ENCODE measurements at places on chromosomes 5 and 9.

- DNase-seq: no peak
These were observed 155.5 kb downstream of the ESM1 start for GRCh38 chr5:54829676-54830535.

DNA sequence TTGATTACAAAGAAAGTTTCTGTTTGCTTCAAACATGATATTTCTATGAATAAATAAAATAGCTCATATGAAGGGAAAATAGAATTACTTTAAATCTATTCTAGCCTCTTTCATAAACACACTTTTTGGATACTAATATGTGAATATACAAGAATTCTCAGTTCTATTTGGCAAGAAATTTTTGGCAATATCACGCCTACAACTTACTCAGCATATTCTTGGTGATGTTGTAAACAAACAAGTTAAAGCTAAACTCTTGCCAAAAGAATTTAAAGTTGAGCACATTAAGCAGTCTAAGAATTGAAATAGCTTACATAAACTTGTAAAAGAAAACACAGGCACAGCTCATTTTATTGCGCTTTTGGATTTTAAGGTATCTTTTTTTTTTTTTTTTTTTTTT lies 209.8 kb downstream of the CDH12 start:
- DNase-seq: no peak

DNA sequence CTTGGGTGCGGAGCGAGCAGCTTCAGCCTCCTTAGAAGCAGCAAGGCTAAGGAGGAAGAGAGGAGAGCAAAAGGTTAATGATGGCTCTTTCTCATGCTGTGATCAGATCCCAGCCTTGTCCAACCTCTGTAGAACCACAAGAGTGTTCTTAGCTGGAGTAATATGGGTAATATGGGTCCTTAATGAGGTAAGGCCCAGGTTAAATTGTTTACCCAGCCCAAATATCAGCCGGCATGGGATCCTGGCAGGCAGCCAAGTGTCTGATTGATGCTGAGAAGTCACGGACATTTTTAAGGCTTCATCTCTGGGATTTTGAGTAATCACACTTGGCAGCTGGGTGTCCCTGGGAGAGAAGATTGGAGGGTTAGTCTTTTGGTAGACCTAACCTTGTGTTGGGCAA lies 32.3 kb downstream of the GLRA1 start:
- no peak for DNase-seq

DNA sequence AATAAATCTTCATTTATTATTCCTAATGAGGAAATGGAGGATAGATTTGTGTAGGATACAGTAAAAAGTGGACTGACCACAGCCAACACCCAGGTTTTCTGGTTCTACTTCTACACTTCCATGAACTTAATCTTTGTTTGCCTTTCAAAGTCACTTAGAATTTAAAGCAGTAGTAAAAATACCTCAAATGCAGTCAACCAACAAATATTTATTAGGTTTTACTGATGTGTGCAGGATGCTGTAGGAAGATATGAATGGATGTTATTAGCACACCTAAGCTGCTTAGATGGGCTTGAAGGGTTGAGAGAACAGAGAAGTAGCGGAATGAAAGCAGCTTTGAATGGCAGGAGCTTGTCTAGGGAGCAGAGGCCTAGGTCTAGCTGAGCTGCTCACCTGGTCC lies 201.1 kb downstream of the PALM2AKAP2 start:
- no peak for DNase-seq

DNA sequence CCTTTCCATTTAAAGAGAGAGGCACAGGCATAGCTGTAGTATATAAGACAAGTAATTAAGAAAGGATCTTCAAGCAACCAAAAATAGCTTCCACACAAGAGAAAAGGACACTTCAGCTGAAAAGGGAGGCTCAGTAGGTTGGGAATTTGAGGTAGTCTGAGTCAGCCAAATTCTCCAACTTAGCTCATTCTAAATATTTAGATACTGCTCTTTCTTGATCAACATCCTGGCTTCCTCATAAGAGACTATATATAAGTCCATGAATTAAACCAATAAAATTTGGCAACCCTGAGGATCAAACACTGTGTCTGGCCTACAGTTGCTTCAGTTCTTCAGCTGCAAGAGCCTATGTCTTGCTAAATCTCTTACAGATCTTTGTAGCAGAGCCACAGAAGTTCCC lies 17.8 kb downstream of the HINT1 start:
- no peak for DNase-seq

DNA sequence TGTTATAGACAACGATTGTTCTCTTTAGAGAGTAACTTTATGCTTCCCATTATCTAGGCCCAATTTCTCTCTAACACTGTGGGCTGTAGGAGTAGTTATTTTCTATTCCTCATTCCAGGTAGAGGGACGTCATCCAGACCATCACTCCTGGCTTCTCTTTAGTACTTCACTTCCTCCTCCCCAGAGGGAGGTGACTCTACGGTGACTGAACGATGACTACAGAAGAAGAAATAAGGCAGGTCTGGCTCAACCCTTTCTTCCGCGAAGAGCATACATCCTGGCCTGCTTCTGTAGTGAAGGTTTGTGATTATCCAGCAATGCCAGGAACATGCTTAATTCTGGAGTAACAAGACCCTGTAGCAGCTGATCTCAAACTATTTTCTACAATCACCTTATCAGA lies 50.8 kb downstream of the HMGCR start:
- DNase-seq: no peak

DNA sequence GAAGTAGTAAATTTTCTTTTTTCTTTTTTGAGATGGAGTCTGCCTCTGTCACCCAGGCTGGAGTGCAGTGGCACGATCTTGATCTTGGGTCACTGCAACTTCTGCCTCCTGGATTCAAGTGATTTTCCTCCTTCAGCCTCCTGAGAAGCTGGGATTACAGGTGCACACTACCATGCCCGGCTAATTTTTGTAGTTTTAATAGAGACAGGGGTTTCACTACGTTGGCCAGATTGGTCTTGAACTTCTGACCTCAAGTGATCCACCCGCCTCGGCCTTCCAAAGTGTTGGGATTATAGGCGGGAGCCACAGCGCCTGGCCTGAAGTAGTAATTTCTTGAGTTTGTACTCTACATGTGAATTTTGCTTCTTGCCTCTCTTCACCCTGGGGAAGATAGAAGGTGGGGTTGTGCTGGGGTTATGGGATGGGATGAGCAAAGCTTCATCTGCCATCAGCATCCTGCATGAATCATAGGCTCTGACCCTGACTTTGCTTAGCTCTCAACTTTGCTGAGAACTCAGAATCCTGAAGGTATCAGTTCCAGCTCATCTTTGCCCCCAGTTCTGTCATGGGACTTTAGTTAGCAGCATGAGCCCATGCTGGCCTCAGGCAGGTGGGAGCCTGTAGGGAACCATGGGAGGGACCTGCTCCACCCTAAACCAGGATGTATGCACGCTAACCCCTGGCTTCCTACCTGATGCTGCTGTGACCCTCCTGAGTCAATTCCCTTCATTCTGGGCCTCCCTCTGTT lies 9.3 kb upstream of the CCL21 start:
- DNase-seq: no peak

GRCh38 chr5:112657804-112658203 lies 79.9 kb upstream of the APC start:
- no peak for DNase-seq

DNA sequence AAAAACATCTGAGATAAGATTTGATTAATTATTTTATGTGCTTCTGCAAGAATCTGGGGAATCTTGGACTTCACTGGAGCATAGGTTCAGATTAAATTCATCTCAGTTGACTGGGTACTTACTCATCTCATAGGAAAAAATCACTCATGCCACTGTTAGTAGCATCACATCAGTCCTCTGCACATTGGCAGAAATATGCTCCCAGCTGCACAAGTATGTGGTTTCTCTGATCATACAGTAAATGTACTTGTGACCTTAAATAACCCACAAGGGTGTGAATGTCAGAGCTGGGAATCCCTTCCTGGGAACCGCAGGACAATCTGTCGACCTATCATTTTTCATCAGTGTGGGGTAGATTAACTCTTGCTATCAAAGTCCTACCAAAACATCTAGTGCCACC lies 203.7 kb upstream of the SLC24A2 start:
- no peak for DNase-seq

- no peak for DNase-seq
These were observed 49.6 kb downstream of the ANKDD1B start for GRCh38 chr5:75660678-75661465.

DNA sequence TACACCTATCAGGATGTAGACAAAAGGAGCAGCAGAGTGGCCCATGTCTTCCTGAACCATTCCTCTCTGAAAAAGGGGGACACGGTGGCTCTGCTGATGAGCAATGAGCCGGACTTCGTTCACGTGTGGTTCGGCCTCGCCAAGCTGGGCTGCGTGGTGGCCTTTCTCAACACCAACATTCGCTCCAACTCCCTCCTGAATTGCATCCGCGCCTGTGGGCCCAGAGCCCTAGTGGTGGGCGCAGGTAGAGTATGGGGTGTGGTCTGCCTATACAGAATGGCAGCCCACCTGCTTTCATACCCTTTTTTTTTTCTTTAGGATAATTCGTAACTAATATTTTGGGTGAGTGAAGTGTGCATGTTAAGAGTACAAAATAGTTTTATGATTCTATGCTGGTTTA lies 1.1 kb downstream of the SLC27A6 start:
- DNase-seq: no peak

GRCh38 chr5:142411656-142412425 lies 87.0 kb upstream of the SPRY4 start:
- DNase-seq: no peak

GRCh38 chr9:76137931-76138330 lies 247.5 kb downstream of the PCSK5 start:
- DNase-seq: no peak

DNA sequence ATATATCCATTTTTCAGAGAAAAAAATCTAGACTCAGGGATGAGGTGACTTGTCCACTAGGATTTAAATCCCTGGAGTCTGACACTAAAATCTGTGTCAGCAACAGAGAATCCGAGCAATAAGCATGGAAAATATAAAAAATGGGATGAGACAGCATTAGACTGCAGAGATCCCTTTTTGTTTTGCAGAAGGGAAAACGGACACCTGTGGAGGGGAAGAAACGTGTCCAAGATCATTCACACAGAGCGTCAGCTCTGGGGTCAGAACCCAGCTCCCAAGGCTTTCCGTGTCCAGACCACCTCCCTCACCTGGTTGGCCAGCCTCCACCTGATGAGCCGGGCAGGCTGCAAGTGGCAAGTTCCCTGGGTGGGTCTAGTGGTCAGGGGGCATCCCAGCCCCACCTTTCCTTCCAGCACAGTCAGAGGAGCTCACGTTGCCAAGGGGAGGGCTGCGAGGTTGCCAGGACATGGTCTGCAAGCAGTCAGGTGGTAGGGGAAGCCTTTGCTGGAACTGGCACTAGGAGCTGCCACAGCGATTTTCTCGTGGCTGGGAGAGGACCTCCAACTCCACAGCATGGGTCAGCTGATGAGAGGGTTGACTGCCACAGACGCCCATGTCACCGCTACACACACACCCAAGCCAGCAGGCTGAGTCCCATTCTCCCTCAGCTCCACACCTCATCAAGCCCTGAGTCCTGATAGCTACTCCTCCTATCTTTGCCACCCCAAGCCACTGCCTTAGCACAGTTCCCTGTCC lies 65.9 kb upstream of the CPLX2 start:
- DNase-seq: no peak

- DNase-seq: no peak
These were observed 57.7 kb downstream of the MAT2B start for GRCh38 chr5:163563112-163563511.

- no peak for DNase-seq
These were observed 74.3 kb downstream of the GRAMD2B start for GRCh38 chr5:126497506-126497905.

GRCh38 chr5:132298298-132299212 lies 4.4 kb downstream of the SLC22A4 start:
- no peak for DNase-seq

DNA sequence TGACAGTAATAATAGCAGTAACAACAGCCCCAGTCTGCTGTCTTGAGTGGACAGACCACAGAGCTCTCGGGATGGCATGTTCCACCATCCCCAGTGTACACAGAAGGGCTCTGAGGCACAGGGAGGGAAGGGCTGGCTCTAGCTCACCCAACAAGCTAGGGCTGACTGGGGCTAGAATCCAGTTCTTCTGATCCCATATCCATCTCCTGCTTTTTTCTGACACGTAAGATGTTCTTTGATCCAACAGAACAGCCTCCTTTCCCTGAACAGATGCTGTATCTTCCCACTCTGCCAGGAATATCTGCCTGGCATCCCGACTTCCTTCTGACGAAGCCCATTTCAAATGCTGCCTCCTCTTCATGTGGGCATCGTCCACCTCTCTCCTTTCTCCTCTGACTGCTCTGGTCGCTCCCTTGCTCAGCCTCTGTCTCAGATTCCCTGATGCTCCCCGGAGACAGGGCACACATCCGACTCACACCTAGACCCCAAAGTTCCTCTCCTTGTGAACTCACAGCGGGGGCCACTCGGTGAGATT lies 43.6 kb upstream of the CLK4 start:
- no peak for DNase-seq

- no peak for DNase-seq
These were observed 14.7 kb upstream of the MLANA start for GRCh38 chr9:5876026-5876425.

DNA sequence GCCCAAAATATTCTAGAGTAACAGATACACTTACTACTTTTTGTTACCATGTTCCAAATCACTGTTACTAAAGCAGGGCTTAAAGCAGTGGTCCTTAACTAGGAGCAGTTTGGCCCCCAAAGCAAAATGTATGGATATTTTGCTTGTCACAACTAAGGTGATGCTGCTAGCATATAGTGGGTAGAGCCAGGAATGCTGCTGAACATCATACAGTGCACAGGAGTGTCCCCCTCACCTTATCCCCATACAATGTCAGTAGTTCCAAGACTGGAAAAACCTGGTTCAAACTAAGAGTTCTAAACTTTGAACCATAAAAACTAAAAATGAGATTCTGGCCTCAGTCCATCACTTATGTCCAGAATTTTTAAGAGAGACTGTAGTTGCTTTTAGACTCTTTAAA lies 28.1 kb downstream of the DIMT1 start:
- DNase-seq: no peak

DNA sequence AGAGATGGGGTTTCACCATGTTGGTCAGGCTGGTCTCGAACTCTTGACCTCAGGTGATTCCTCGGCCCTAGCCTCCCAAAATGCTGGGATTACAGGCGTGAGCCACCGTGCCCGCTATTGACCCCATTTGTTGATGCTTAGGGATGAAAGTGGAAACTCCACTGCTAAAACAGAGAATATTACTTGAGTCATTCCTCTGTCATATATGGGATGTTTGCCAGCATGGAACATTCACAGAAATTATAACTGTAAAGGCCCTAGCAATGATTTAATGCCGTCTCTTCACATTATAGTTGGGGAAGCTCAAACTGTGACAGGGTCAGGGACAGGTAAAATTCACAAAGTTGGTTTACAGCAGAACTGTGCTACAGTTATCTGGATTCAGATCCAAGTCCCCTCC lies 94.5 kb downstream of the TMC1 start:
- DNase-seq: no peak

Data from caudate nucleus (tissue), 63 donors.